ENCODE measurements at places on chromosomes 16 and 17.

- no peak for DNase-seq
Observed at GRCh38 chr16:65624229-65624628, 502.4 kb upstream of the CDH11 start.

DNA sequence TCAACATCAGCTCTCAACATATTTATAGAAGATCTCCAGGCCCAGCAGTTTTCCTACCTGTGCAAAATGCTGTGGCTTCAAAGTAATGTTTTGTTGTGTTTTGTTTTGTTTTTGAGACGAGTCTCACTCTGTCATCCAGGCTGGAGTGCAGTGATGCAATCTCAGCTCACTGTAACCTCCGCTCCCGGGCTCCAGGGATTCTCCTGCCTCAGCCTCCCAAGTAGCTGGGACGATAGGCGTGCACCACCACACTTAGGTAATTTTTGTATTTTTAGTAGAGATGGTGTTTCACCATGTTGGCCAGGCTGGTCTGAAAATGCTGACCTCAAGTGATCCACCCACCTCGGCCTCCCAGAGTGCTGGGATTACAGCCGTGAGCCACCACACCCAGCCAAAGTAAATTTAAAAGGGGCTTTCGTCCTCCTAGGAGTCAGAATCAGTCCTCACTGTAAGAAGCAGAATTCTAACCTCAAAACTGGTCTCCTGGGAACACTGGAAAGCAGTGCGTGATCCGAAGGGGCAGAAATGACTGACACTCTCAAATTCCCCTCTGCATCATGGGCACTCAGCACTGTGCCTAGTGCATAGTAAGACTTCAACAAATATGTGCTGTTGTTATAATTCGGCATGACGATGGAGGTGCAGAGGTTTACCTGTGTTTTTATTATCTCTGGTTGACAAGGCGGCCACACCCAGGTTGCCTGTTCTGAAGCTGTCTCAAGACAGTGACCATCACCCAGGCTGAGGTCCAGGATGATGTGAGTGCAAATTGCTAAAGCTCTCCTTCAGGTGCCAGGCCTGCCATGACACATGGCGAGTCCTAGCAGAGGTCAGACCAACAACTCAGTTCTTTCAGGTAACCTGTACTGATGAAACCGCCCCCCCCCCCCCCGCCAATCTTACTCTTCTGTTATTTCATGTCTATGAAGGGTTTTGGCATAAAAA is 59.8 kb downstream of the ADCY9 start:
- no peak for DNase-seq

- no peak for DNase-seq
Observed at GRCh38 chr17:50476545-50477315, 1.9 kb upstream of the RSAD1 start.

GRCh38 chr16:28875134-28876018 is 2.9 kb upstream of the ATP2A1 start:
- DNase-seq = no peak

DNA sequence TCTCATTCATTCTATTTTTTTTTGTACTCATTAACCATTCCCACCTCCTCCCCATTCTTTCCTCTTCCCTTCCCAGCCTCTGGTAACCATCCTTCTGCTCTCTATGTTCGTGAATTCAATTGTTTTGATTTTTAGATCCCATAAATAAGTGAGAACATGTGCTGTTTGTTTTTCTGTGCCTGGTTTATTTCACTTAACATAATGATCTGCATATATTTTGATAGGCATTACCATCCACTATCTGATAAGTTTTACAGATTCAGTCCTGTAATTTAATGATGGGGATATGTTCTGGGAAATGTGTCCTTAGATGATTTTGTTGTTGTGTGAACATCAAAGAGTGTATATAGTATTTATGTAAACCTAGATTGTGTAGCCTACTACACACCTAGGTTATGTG is 77.5 kb upstream of the CPHXL start:
- DNase-seq = no peak

DNA sequence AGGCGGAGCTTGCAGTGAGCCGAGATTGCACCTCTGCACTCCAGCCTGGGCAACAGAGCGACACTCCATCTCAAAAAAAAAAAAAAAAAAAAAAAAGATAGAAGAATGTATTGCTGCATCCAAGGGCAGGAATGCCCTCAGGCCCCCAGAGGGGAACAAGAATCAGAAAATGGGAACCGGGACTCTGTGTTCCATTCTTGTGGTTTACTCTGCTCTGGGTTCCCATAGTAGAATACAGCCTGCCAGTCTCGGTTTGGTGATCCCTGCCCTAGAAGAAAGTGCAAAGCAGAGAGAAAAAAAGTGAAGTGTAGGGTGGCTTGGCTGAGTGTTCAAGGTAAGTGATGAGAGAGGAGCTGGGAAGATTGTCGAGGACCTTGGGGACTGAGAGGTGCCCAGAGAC is 27.4 kb upstream of the KDM6B start:
- DNase-seq = no peak

DNA sequence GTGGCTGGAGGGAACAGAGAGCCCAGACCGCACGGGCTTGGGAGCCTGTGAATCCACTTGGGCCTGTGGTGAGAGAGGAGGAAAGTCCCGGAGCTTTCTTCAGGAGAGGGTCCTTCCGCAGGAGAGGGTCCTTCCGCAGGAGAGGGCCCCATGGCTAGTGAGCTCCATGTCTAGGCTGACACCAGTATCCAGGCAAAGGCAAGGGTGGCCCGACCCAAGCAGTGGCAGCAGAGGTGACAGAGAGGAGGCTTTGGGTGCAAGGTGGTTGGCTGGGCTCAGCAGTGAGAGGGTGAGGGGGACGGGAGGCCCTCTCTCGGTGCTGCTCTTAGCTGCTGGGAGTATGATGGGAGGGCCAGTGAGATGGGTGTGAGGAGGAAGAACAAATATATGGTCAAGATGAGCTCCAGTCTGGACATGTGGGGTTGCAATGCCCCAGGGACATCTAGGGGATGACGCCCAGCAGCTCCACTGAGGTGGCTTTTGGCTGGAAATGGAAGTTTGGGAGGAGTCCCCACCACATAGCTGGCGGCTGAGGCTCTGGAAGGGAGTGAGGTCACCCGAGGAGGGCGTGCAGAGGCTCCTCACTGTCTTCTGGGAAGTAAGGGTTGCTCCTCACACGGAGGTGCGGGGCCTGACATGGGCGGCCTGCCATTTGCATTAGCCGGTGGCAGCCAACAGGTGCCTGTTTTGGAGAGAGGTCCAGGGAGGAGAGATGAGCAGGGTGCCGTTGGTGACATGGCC is 2.3 kb upstream of the HSD3B7 start:
- DNase-seq = no peak

GRCh38 chr16:4200781-4201137 is 41.1 kb downstream of the SRL start:
- DNase-seq = no peak

DNA sequence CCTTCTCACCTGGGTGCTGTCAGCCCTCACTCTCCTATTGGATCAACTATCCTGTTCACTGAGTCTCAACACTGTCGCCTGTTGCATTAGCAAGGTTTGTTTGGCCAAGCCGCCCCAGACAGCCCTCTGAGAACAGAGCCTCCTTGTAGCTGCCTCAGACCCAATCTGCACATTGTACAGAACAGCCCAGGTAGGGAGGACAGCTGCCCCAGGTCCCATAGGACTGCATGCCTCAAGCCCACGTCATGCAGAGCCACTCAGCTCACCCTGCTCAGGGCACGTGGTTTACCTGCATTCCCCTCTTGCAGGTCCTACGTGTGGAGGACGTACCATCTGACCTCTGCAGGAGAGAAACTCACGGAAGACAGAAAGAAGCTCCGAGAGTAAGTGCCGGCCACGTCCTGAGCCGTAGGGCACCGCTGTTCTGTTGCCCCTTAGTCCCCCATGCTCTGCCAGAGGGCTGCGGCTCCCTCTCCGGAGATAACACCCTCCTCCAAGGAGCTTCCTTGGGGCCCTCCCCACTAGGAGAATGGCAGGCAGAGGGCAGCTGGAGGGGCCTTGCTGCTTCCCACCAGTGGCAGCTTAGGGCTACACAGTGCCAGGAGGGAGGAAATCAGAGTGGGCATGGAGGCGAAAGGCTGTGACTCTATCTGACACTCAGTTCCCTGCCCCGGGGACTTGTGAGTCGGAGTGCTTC is 2.8 kb downstream of the SNRNP25 start:
- DNase-seq = no peak

DNA sequence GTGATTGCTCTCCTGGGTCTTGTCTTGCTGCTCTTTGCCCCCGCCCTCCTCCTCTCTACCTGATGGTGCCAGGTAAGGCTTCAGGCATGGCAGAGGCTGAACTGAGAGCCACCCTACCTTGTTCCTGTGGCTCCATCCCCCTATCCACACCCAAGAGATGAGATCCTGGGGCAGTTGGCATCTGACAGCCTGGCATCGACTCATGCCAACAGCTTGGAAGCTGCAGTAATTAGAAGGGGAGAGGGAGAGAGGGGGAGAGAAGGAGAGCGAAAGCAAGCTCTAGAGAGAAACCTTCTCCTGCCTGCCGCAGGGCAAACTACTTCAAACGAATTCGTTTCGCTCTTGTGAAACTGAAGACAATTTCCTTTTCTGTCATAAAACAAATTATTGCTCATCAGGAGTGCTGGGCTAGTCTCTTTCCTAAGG is 13.8 kb upstream of the SP6 start:
- DNase-seq = no peak

DNA sequence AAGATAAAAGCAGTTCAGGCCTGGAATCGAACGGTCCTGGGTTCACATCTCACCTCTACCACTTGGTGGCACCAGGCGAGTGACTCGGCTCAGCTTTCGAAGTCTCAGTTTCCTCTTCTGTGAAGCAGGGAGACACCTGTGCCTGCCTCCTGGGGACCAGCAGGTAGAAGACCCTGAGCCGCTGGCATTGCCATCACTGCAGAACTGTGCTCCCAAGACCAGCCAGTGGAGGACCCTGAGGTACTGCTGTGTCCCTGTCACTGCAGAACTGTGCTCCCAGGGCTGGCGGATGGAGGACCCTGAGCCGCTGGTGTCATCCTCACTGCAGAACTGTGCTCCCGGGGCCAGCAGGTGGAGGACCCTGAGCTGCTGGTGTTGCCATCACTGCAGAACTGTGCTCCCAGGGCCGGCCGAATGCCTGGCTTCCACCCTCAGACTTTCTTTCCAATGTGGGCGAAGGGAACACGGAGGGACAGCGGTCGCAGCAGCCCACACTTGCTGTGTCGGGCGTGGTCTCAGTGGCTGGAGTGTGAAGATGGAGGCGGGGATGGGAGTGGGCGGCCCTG is 8.7 kb upstream of the SLC7A5 start:
- no peak for DNase-seq

GRCh38 chr17:83190004-83190385 is 110.6 kb downstream of the METRNL start:
- peak; percentile 33 for DNase-seq

GRCh38 chr17:17876959-17877528 is 40.3 kb upstream of the SREBF1 start:
- DNase-seq = no peak

GRCh38 chr16:4987580-4988374 is 29.6 kb downstream of the SEC14L5 start:
- DNase-seq = peak; percentile 52

DNA sequence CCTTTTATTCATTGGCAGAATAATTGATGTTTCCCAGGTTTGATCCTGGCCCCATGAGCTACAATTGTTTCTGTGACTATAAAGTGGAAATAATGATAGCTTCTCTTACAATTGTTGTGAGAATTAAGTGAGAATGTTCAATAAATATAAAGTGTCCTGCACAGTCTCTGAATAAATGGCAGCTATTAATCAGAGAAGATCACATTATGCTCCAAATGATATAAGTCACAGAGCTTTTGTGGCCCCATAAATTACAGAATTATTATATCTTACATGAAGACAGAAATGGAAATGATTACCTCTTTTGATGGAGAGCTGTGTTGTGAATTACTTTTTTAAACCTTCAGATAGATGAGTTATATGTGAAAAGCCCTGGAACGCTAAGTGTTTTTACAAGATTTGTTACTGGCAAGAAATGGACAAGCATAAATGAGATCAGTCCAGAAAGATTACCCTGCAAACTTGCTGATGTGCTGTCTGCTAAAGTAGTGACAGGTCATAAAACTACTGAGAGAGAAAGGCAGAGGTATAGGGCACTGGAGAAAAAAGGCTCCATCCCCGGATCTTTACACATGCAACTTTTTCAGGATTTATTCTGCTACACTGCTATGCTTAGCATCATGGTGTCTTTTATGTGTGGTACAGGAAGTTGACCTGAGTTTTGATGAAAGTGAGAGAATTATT is 750.9 kb upstream of the GOT2 start:
- DNase-seq = no peak

DNA sequence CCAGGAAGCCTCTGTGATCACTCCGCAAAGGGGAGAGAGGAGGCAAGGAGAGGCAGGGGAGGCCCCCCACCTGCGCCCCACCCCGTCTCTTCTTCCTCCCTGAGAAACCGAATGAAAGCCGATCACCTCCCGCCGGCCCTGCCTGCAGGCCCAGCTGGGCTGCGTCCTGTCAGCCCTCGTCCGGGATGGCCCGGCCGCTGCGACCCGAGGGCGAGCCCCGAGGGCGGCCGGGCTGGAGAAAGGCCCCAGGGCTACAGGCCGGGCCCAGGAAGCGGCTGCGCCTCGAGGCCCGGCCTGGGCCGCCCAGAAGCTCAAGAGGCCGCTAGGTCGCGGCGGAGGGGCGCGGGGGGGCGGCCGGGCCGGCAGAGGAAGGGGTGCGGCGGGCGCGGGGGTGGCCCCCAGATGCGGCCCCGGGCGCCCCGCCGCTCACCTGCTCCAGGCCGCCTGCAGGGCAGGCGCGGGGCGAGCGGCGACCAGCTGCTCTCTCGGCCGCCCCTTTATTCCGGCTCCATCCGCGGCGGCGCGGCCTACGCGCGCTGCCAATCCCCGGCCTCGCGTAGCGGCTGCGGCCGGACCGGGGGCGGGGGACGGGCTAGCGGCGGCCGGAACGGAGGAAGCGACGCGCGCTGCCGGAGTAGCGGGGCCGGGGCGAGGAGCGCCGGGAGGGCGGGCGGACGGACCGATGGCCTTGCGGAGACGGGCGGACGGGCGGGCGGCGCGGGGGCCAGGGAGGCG is at the start of gene ZNF319:
Gene ZNF319 (minus strand): TSS at position 702 of the 735 bp plus-strand sequence. CDS start 2,407 bp downstream, outside the sequence.
- DNase-seq = no peak

DNA sequence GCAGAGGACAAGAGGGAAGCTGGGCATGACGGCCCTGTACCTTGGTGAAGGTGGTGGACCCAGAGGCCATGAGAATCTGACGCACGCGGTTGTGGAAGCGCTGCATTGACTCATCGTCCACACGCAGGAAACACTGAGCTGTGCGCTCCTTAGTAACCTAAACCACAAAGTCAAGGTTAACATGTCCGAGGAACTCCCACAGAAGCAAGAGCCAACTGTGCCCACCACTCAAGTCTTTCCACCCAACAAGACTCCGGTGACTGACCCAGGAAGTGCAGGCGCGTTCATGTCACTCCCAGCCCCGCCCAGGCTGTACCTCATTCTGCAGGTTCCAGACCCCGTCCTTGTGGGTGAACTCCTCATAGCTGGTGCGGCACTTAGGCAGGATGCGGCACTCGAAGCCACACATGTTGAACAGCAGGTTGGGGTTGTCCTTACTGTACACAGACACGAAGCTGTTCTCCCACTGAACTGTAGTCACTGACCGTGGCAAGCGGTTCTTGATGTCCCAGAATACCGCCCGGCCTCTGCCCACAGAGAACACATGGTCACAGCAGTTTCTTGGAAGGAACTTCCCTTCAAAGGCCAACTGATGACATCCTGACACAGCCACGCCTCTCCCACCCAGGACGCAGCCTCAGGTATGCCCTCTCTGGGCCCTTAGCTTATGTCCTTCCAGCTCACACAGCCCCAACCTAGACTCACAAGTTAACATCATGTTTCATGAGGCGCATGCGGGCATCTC is 11.5 kb downstream of the PRPF8 start:
- DNase-seq = no peak
